ENCODE measurements at places on chromosomes 6 and 20.

- DNase-seq = peak; percentile 14
These were observed 9.1 kb downstream of the YTHDF1 start for GRCh38 chr20:63206878-63207277.

GRCh38 chr20:44018259-44018941, 103.7 kb downstream of the TOX2 start:
- no peak for DNase-seq

DNA sequence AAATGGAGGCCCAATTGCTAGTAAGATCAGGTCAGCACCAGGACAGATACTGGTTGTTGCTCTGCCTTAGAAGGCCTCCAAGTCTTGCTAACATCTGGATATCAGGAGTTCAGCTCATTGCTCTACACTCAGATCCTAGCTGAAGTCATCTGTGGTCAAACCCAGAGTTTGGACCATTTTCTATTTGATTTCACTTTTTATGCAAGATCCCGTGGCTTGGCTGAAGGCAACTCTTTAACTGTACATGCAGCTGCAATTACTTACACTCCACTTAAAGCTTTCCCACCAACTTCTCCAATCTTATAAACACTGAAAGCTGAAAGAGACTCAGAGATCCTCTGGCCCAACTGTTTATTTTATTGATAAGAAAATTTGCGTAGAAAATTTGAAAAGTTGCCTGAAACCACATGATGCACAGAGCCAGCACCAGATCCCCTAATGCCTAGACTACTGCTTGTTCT, 2.7 kb downstream of the SLC17A2 start:
- no peak for DNase-seq

DNA sequence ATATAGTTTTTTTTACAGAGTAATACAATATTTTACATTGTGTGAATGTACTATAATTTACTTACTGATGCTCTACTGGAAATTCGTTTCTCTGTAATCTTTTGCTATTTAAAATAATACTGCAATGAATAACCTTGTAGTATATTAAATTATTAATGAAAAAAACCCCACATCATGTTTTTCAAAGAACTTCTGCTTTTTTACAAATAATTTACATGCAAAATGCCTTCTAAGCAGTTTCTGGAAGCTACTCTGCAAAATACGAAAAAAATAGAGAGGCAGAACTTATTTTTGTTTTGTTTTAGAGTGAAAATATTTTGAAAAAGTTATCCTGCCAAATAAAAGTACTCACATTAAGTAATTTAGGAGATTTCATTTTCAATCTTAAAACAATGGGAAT, 165.8 kb upstream of the SIM1 start:
- no peak for DNase-seq

GRCh38 chr20:57467742-57468141, 57.2 kb downstream of the CTCFL start:
- no peak for DNase-seq

DNA sequence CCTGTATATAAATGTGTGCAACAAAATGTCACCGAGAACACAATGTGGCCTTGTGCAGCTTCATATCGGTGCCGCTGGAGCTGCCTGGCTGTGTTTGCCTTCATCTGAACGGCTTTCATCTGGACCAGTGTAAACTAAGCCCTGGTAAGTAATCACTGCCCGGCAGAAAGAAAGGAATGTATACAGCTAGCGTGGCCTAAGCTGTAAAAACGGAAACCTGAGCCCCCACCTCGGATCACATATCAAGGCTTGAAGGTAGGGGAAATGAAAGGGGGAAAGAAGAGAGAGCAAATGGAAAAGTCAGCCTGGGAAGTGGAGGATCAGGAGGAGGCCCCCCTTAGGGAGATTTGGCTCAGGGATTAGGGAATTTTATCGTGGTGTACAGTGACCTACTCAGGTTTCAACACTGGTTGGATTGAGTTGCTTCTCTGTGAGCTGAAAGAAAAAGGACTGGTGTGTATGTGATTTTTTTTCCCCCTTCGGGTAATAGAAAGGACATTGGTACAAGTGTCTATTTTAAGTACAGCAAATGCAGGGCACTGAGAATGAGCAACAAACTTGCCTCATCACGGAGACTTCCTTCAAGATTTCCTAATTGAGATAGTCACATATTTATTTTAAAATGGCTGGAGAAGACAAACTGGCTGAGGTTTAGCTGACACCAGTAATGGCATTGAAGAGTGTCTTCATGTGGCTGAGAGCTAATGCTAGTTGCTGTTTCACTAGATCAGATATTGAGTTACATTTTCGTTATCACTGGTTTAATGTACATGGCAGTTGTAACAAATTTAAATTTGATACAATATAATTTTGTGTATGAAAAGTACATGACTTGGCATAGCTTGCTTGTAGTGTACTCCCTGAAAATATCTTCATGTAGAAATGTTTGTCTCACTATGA, 3.5 kb downstream of the SOBP start:
- peak; percentile 63 for DNase-seq

GRCh38 chr6:151276112-151276740, 36.5 kb downstream of the AKAP12 start:
- no peak for DNase-seq

- DNase-seq = peak; percentile 11
These were observed 126.7 kb downstream of the UNC5CL start for GRCh38 chr6:40912158-40912946.

GRCh38 chr20:33337119-33337518, 54.1 kb downstream of the BPIFB1 start:
- DNase-seq = no peak

- no peak for DNase-seq
These were observed 63.6 kb downstream of the BLOC1S5 start for GRCh38 chr6:8000636-8001035.

DNA sequence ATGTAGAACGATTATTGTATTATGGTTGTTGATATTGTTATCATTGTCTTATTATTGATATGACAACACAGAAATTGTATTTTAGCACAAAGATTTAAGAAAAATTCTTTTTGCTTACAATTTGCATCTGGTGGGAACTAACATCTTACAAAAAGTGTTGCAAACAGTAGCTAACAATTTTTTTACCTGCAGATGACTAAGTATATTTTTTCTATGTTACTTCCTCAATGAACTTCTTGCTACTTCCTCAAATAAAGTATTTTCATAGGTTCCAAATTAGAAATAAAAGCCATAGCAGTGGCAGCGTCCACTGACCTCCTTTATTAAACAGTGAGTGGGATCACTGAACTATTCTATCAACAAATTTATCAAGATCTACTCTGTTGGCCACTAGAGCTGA, 847.0 kb downstream of the PHF3 start:
- no peak for DNase-seq

GRCh38 chr6:88964509-88964908, 1.1 kb upstream of the RNGTT start:
- DNase-seq = no peak

DNA sequence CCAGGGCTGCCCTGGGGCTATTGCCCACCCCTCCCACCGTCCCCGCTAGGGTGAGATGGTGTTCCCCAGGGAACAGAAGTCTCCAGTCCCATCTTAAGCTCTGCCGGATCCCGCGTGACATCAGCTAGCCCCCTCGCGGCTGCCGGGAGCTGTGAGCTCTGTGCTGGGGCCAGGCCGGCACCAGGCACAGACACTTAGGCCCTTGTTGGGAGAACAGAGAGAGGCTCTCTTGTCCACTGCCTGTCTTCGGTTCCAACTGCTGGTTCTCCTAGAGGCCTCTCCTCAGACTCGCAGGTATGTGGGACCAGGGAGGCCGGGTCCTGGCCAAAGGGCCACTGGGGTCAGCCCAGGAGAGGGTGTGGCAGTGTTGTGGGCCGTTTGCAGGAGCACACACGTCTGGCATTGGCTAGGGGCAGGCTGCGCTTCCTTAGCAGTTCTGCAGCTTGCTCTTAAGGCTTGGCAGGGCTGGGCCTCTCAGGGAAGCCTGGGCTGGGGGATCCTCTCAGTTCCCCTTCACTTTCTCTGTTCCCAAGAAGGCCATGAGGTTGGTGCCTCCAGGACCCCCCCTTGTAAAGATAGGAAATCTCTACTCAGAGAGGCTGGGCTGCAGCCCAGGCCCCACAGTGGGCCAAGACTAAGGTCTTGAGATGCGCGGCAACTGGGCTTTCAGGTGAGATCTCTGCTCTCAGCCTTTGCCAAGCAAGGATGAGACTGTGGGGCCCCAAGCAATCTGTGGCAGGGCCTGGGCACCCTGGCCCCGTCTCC, 6.3 kb downstream of the SGK2 start:
- DNase-seq = no peak

DNA sequence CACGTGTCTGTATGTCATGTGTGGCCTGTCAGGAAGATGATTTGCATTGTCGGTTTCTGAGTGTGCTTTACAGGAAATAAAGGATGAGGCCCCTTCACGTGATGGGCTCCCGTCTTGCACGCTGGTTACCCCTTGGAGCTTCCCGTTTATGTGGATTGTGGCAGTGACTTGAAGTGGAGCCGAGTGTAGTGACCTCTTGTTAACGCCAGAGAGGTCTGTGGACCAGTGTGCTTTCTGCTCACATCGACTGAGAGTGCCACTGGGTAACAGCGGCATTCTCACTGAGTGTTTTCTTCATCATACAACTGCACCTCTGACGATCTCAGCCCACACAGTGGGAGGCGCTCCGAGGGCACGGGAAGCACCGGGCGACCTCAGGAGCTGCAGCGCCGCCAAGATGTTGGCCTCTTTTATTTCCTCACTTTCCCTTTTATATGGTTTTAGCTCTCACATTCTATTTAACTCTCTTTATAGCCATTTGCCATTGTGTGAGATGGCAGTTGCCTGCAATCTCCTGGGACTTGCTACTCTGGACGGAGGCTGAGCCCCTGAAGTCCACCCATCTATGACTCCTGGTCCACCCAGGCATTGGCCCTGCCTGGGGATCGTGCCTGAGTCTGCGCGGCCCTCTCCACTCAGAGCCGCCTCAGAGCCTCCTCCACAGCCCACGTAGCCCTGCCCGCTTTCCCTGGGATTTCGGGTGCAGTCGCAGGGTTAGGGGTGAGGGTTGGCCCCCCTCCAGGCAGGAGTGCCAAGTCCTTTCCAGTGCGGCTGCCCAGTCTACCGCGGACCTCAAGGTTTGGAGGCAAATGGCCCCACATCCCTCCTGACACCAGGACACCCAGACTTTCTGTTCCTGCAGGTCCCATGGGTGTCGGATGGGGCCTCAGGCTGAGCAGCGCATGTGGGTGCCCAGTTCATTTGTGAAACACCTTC, 238.9 kb downstream of the ERMARD start:
- no peak for DNase-seq

DNA sequence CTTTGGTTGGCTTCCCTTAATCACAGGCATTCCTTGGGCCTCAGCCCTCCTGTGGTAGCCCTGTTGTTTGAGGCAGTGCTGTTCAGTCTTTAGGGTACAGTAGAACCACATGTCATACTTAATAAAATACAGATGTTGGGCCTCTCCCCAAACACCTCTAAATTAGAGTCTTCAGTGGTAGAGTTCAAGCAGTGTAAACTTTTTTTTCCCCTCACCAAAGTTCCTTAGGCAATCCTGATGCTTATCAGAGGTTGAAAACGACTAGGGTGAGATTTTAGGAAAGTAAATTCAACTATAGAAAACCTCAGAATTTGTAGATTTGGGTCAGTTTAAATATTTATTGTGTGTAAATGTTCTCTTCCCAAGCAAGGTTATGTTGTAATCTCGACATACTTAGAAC, 44.6 kb downstream of the BLTP3A start:
- DNase-seq = no peak

DNA sequence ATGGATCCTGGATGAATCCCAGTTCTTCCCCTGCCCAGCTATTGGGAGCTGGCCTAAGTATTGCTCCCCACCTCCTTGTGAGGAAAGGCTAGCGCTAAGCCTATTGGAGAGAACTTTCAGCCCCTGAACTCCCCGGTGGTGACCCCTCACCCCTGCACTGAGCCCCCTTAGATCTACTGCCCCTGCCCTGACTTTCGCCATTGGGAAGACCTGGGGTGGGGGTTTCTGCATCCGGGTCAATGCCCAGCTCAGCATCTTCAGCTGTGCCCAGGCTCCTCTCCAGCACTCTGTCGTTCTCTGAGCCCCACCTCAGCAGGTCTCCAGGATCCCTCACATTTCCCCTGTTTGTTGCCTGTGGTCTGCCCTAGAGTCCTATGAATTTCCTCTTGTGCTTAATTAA, 9.0 kb downstream of the TREML4 start:
- no peak for DNase-seq

GRCh38 chr20:33653218-33653899, 8.8 kb upstream of the C20orf144 start:
- peak; percentile 64 for DNase-seq

- no peak for DNase-seq
These were observed 5.9 kb downstream of the ZNF512B start for GRCh38 chr20:63963784-63964301.

- no peak for DNase-seq
These were observed 39.8 kb downstream of the STX11 start for GRCh38 chr6:144190080-144190479.

DNA sequence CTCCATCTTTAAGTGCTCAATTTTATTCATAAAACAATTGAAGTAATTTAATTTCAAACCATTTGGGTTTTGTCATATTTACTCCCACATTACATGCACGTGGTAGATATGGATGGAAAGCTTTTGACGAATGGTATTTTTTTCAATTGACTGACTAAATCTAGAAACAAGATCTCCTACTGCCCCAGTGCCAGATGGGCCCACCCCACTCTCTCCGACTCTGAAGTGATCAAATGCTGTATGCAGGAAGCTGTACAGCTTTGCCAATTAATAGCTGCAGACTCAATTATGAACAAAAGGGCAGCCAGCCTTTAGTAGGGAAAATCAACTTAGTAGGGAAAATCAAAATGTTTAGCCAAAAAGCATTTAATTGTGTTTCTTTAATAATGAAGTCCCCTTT, 46.2 kb downstream of the PACRG start:
- DNase-seq = no peak

- no peak for DNase-seq
These were observed 6.9 kb upstream of the RNF144B start for GRCh38 chr6:18380158-18380836.

DNA sequence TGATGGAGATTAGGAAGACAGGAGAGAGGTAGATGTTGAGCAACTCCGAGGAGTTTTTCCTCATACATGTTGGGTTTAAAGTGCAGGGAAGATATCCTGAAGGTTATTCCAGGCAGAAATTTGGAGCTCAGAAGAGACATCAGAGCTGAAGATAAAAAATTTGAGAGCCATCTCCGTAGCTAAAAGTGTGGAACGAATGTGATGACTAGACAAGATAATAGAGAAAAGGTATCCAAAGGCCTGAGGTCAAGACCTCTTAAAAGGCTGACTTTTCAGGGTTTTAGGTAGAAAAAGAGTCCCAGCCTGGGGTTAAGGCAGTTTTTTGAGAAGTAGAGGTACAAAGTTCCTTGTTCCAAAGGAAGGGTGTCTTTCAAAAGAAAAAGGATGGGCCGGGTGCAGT, 214.8 kb downstream of the ESR1 start:
- DNase-seq = no peak

DNA sequence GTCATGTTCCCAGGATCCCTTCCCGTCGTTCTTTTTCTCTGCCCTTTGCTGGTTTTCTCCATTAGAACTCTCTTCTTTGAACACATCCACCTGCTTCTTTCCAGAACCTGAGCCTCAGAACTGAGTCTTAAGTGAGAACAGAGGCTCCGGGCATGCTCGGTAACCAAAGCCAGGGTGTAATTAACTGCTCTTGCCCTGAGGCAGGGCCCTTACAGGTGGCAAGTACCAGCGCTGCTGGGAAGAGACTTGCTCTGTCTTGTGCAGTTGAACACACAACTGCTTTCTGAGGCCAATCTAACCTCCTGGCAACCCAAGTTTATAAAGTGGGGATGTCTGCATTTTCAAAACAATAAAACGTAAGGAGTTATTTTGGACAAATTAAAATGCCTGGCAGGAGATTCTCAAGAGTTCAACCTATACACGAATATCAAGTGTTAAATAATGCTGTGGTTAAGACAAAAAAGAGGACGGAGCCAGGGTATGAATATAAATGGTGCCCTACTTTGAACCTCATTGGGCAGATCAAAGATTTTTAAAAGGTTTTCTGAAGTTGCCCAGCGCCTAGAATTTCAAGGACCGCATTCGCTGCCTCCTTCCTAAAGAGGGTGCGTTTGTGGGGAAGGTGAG, 12.4 kb upstream of the DEK start:
- DNase-seq = no peak
